CD8-positive, alpha-beta T cell (primary cell): ENCODE measurements at places on chromosomes 12 and 14.

GRCh38 chr12:129305851-129306250 is 452.6 kb downstream of the GLT1D1 start:
- no peak for DNase-seq

DNA sequence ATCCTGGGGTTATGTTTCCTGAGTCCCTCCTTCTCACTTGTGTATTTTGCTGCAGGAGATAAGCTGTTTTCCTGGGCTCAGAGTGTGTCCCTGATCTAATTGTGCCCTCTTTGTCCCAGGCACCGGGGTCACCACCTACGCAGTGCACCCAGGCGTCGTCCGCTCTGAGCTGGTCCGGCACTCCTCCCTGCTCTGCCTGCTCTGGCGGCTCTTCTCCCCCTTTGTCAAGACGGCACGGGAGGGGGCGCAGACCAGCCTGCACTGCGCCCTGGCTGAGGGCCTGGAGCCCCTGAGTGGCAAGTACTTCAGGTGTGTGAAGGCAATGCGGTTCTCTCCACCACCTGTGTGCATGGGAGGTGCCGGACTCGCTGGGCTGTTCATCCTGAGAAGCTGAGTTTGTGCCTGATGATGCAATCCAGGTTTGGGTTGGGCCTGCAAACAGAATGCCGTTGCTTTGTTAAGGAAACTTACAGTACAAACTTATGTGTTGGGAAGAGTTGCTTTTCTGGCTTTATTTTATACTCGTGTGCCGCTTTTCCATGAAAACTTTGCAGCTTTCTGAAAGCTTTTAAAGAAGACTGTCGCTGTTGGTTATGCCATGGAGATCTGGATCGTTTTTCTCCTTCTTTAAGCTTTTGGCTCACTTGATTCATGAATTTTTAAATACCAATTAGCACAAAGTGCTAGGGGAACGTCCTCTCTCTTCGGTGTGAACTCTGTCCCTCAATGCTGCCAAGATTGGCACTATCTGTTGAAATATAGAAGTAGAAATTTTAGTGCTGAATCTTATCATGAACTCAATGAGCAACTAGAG is 27.6 kb downstream of the RDH12 start:
- no peak for DNase-seq

DNA sequence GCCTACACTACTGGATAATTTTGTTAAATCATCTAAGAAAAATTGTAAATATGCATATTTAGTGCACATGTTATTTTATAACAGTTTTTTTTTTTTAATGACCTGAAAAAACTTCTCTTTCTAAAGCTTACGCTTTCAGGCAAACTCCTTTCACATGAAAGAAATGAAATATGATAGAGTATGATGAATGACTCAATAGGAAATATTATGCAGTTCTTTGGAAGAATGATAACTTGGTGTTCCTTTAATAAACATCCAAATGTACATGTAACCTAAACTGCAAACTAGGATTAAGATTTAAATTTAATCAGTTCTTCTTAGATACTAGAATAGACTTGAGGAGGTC is 136.6 kb downstream of the FGD4 start:
- DNase-seq = no peak

- DNase-seq = no peak
These were observed 49.9 kb downstream of the TRIM9 start for GRCh38 chr14:51044961-51045360.

GRCh38 chr12:71756054-71756690 is 1.5 kb downstream of the RAB21 start:
- DNase-seq = no peak

DNA sequence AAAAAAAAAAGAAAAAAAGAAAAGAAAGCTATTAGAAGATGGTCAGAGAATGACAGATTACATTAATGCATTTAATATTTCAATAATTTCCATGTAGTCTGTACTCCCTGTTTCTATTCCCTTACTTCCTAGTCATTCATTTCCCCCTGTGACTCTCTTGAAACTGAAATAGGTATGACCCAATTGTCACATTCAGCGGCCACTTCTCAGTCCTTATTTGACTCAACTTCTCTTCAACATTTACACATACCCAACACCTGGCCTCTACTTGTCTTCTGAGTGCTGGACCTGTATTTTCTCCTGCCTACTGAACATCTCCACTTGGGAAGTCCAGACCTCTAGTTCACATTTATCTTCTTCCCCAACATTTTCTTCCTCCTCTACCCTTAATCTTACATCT is 7.2 kb downstream of the EEA1 start:
- DNase-seq = no peak

DNA sequence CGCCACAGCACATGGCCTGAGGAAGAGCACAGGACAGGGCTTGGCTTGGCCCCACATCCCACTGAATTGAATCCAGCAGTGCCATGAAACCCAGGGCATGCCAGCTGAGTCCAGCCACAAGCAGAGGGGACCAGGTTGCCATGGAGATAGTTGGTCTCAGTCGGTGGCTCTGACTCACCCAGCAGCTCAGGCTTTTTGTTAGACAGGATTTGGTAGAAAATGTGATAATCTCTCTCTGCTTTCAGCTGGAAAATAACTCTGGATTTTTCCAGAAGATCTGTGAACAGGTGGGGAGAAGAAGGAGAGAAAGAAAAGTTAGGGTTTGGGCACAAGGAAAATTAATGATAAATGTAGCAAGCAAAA is 4.8 kb downstream of the MYH7 start:
- no peak for DNase-seq

- no peak for DNase-seq
These were observed 52.9 kb downstream of the GNS start for GRCh38 chr12:64706306-64706705.

GRCh38 chr12:127035011-127035879 is 1231.7 kb upstream of the TMEM132C start:
- no peak for DNase-seq

DNA sequence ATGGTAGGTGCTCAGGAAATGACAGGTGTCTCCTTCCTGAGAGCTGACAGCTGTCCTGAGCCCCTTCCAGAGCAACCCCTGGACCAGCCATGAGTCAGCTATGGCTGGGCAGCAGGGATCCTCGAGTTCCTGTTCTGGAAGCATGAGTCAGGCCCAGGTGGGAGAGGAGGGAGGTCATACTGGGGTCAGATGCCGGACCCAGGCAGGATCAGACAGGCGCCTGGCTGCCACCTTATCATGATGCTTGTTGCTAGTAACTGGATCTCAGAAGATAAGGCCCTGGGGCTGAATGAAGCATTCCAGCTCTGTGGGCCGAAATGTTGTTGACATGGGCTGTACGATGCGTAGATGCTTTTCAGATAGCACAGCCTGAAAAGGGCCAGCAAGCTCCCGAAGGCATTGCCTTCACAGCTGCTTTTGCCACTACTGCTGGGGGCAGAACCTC is 17.4 kb upstream of the KRT7 start:
- DNase-seq = no peak

- DNase-seq = no peak
These were observed 28.1 kb downstream of the BTBD7 start for GRCh38 chr14:93304771-93305170.

DNA sequence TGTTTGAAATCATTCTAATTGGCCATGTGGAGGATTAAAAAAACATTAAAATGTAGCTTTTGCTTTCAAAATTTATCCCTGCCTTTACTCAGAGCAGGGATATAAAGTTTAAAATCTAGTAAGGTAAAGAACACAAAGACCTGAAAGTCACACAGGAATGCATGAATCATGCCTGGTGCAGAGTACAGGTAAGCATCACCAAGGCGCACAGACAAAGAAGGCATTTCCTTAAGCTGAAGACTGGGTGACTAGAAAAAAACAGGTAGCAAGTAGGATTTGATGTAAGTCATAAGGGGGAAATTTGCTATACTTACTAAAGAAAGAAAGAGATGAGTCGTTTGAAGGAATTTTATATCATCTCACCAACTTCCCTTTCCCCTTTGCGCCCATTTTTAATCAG is 405.6 kb downstream of the GXYLT1 start:
- DNase-seq = no peak
